GM23248 (cell line): ENCODE measurements at places on chromosomes 6 and 20. TPM values are rescaled to one million over a fixed set of nuclear protein-coding genes. Genes with fewer than 3 reads are reported as not detected.

GRCh38 chr6:19337101-19337500 is 500.1 kb upstream of the ID4 start:
- DNase-seq = no peak

Gene JAG1
- 4.8 and 8.4 TPM in 2 replicates for total RNA-seq

DNA sequence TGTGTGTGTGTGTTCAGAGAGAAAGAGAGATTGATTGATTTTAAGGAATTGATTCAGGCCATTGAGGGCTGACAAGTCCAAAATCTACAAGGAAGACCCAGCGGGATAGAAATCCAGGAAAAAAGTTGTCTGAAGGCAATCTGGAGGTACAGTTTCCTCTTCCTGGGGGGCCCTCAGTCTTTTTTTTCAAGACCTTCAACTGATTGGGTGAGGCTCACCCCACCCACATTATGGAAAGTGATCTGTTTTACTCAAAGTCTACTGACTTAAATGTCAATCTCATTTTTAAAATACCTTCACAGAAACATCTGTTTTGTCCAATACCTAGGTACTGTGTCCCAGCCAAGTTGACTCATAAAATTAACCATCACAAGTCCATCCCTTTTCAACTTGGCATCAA is 243.0 kb upstream of the PLN start:
- DNase-seq = no peak

Gene HFE
- 10.8 and 13.2 TPM in 2 replicates for total RNA-seq

GRCh38 chr6:89992818-89993217 is 98.5 kb downstream of the GJA10 start:
- no peak for DNase-seq

Gene LAMA2
- total RNA-seq = 31.1 and 33.6 TPM in 2 replicates

Gene ACOT13
- total RNA-seq = 1.8 and 3.4 TPM in 2 replicates

Gene ERVFRD-1
- not detected in 2 replicates for total RNA-seq

- peak; percentile 58 for DNase-seq
These were observed 34.3 kb upstream of the ZBP1 start for GRCh38 chr20:57654363-57654997.

GRCh38 chr6:127404133-127404532 is 55.1 kb downstream of the KIAA0408 start:
- no peak for DNase-seq

- no peak for DNase-seq
These were observed 65.6 kb downstream of the PLG start for GRCh38 chr6:160767647-160768019.

Gene TUBB2A
- 163 and 190 TPM in 2 replicates for total RNA-seq

GRCh38 chr6:13025893-13026499 is 302.3 kb downstream of the TBC1D7 start:
- DNase-seq = no peak

DNA sequence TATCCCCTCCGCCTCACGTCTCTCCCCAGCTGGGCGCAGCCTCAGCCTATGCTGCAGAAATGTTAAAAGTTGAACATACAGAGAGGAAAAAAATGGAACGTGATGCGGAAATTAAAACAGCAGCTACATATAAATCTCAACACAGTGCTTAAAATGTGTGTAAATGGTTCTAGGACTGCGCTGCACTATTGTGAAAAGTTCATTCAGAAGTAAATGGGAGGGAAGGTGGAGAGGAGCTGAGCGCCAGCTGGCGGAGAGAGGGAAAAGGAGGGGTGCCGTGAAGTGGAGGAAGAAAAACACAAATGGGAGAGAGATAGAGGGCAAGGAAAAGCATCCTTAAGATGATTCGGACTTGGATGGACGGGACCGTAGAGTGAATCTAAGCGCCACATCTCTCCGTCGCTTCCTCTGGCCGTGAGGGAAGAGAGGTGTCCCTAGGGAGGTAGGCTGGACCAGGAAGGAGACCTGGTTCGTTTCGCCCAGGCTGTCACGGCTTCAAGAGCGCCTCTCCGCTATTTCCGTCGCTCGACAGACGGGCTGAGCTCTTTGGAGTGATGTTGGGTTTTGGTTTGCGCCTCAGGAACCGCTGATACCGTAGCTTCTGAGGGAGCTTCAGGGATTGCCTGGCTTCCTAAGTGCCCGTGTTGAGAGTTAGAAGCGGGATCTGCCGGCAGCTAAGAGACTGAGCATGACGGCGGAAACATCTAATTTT is 113.7 kb downstream of the TRIM27 start:
- peak; percentile 29 for DNase-seq

Gene OR2B6
- total RNA-seq = not detected in 2 replicates

Gene SEC63
- total RNA-seq = 16.3 and 38.5 TPM in 2 replicates

Gene RUNX2
- total RNA-seq = 4.4 and 5.7 TPM in 2 replicates

DNA sequence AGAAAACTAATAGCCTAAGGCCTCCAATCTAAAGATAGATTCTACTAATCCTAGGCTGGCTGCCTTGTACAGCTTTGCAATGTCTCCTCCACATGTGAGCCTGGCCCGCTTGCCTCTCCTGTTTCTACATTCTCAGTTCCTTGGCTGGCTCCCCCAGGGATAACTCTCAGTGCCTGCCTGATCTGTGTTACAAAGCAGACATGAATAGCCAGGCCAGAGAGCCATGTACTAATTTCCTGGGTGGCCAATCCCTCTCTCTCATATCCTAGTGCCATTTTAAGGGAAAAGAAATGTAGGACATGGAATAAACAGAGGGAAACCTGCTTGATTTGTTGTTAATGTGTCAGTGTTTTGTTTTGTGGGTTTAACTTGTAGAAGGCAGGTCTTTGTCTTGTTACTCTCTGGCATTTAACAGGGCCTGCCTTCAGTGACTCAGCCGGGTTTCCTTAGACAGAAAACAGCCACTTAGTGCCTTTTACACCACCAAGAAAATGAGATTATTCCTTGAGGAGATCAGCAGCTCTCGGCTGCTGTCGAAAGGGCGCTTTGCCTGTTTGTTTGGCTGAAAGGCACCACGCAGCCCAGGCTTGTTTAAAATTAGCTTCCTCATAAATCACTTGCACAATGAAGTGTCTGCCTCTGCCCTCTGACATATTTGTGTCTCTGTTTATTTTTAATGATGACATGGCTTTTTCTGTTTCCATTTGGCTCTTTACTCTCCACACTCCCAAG is 702.7 kb downstream of the MAFB start:
- DNase-seq = peak; percentile 74

- peak; percentile 16 for DNase-seq
These were observed 996 bp downstream of the DOK5 start for GRCh38 chr20:54476169-54477009.

DNA sequence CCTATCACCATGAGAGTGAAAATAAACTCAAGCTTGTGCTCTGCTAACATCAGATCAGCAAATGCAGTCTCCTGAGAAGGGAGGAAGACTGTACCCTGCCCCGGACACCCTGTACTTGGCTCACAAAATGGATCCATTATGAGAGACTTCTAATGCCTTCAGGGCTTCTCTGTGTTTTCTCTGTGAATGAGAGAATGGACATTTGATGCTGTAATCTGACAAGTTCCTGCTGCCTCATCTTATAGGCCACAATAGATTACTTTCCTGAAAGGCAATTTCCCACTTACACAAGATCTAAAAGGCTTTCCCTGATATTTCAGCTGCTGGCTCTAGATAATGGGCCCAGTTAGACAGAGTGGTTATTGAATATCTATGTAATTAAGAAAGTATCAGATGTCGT is 117.2 kb downstream of the OTOR start:
- no peak for DNase-seq

GRCh38 chr6:115485400-115485799 is 575.3 kb downstream of the FRK start:
- no peak for DNase-seq

GRCh38 chr6:88238901-88239300 is 72.8 kb upstream of the CNR1 start:
- DNase-seq = no peak

GRCh38 chr6:21103626-21104224 is 489.8 kb upstream of the SOX4 start:
- no peak for DNase-seq

Gene TGM3
- total RNA-seq = 0.11 TPM in 1 of 2 replicates, not detected in the other

DNA sequence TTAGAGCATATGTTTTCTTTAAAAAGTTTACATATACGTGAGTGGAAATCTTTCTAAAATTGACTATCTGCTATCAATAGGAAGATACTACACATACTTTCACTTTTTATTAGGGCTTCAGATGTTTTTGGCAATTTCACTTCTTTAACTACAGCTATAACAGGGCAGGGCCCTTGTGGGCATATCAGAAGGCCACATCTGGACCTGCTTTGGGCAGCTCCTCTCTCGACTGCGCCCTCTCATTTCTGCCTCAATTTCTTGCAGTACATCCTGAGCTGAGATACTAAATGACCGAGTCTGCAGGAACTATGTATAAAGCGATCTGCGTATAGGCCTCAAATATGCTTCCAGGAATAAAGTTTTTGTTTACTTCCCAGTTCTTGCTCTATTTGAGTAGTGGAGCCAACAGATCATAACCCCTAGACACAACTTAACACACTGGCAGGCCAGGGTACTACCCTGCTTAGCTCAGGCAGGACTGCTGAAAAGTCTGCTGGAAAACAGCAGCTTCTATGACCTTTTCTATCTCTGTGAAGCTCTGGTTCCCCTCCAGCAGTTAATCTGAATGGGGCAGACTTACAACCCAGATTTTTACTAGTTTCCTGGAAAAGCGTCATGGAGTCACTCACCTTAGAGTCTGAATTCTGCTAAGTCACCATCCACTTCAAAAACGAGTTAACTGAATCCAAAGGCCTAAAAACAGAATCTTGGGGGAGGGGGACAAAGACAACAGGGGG is 12.7 kb downstream of the GCLC start:
- no peak for DNase-seq

Gene SIRPB1
- 0.38 and 0.54 TPM in 2 replicates for total RNA-seq

Gene EBF4
- 0.76 TPM in 1 of 2 replicates, not detected in the other for total RNA-seq

- DNase-seq = no peak
These were observed 85.8 kb downstream of the SRC start for GRCh38 chr20:37431786-37432185.

GRCh38 chr6:20924911-20925543 is 390.8 kb downstream of the CDKAL1 start:
- peak; percentile 7 for DNase-seq

- peak; percentile 8 for DNase-seq
These were observed 39.4 kb upstream of the HIVEP2 start for GRCh38 chr6:142984386-142984785.

DNA sequence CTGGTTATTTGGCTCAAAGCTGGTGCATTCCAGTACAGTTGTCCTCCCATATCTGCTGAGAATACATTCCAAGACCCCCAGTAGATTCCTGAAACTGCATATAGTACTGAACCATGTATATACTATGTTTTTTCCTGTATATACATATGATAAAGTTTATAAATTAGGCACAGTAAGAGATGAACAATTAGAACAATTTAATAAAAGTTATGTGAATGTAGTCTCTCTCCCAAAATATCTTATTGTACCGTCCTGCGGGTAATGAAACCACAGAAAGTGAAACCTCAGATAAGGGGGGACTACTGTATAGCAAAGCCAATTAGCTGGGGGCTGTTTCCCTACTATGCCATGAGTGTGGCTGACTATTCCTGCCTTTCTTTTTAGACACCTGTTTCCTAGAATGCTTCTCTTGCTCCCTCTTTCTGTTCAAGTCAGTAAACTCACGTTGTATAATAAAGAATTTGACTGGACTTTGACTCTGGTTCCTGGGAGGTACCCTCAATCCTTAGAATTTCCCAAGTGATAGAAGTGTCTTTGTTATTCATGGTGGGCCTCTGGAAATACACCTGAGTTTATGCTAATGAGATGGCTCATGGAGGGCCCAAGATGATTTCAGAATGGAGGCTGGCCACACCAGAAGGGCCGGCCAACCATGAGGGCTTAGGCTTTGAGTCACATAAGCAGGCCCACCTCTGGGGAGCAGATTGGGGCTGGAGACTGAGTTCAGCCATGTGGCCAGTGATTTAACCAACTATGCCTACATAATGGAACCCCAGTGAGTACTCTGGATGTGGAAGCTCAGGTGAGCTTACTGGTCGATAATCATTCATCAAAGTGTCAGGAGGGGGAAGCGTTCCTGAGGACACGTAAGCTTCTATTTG is 689 bp upstream of the BLOC1S5 start:
- DNase-seq = no peak

DNA sequence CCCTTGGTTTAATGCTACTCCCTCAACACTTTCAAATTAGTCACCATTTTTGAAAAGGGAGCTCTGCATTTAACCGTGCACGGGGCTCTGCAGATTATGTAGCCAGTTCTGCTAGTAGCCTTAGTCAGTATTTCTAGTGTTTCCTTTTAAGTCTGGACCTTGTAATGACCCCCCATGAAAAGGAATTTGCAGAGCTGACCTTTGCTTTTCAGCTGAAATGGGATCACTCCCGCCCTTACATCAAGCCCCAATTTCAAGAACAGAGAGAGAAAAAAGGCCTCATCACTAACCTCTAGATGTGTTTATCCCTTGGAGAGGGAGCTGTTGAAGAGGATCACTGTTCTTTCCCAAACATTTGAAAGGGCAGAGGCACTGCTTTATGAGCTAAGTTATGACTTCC is 490.7 kb upstream of the BTBD3 start:
- DNase-seq = no peak

DNA sequence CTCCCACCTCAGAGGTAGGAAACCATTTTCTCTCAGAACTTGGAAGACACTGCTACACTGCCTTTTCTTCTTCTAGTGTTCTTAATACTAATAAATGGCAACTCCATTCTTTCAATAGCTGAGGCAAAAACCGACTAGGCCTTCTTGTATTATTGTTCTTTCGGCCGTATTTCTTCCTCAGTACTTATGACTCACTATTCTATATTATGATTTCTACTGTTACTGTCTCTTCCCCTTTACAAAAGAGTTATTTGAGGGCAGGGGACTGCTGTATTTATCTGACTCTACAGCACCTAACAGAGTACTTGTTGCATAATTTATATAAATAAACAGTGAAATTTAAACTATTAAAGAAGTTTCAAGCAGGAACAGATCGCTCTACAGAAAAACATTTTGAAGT is 3.1 kb downstream of the DNAAF9 start:
- no peak for DNase-seq

Gene ANGPT4
- total RNA-seq = not detected in 2 replicates

Gene ZNF311
- total RNA-seq = 0.54 and 0.76 TPM in 2 replicates

GRCh38 chr6:35808688-35809087 is 3.5 kb downstream of the LHFPL5 start:
- no peak for DNase-seq
